H9 (cell line): ENCODE measurements at places on chromosomes 1 and 21. TPM values are rescaled to one million over a fixed set of nuclear protein-coding genes. Genes with fewer than 3 reads are reported as not detected.

DNA sequence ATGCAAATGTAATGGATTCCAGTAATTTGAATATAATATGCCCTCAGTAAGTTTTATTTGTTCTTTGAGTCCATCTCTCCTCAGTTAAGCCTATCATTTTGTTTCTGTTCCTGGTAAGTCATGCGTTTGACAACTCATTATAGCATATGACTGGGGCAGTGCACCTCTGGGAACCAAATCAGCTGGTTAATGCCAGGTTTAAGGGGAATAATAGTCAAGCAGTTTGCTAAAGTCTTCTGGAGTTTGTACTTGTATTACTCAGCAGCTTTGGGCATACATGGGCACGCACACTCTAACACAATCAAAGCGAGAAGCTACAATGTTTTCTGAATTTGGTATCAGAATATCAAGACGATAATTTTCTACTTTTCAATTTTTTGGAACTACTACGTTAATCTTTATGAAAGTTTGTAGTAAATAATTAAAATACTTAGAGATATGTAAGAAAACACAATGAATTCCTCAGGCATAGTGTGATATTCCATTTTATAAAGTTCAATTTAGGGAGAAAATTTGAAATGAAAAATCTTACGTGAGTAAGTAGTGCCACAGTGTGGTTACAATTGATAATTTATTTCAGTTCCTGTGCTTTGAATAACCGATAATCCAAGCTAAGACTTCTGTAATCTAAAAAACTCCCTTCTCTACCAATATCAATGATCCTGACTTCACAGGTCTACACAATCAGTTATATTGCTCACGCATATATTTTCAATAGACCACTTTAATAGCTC is 43.8 kb upstream of the KCTD3 start:
- DNase-seq, result no peak

DNA sequence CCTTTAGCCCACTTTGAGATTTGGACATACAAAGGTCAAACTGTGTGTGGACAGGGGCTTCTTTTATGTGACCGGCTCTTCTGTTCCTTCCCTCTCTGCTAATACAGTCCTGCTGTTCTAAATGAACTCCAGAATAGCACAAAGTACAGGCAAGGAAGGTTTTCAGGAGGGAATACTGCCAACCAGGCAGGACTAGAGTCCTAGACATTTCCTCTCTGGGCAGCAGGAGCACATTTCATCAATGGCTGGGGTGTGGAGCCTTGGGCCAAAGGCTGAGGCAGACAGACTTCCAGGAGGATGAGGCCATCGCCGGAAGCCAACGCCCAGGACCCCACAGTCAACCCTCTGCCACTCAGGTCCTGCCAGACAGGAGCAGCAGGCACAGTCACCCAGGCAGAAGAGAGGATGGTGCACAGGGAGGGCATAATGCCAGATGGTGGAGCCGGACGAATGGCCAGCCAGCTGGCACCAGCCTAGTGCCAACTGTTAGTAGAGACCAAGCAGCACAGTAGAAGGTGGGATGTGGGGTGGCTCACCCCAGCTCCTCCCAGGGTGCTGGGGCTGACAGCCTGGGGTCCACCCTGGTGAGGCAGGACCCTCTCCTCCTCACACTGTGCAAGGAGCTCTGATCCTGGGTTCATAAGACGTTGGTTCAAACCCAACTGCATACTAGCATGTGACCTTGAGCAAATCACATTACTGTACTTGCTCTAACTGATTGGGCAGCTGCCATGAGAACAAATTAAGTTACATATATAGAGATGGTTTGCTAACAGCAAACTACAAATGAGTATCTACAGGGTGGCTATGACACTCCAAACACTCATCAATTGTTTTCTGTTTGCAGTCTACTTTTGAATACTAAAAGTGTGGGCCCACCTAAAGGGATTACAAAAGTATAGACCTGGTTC is 410.7 kb downstream of the SIPA1L2 start:
- DNase-seq, result no peak

GRCh38 chr1:96492236-96492635 is 229.3 kb upstream of the PTBP2 start:
- no peak for DNase-seq

DNA sequence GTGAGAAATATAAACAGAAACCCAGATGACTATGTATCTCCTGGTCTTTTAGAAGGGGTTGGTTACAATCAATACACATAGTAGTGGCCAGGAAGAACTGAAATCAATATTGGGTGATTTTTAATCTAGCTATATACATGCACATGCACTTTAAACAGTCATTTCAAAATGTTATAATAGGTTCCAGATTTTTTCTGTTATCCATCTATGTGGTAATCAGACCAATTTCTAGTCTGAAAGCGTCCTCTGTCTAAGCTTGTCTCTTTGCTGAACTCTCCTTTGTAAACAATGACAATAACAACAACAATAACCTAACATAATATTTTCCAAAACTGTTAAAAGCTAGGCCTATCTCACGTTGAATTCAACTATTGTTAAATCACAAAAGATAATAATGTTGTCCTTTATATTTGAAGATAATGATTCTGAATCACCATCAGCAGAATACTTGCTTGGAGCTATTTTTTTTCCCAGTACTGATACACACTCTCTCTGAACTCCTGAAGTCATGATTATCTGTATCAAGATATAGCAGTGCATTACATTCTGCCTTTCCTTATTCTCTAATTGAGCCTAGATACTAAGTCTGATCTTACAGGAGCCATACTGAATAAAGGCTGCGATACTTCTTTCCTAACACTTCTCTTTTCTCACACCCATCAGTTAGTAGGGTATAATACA is 496.8 kb upstream of the ZRANB2 start:
- no peak for DNase-seq

DNA sequence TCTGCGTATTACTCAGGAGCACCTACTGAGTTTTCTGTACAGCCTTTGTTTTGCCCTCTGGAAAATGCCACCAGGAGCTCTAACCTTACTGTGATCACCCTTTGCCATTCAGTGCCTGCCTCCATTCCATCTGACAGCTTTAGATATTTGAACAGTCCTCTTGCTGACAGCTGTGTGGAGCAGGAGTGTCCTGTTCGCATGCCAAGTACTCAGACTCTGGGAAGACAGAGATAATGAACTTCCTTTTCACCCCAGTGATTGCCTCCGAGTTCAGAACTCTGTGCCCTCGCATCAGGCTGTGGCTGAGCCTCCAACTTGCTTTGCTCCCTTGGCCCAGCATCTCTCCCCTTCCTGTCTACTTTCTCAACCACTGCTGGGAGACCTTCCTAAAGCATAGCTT is 74.0 kb downstream of the CACNA1E start:
- DNase-seq, result no peak

DNA sequence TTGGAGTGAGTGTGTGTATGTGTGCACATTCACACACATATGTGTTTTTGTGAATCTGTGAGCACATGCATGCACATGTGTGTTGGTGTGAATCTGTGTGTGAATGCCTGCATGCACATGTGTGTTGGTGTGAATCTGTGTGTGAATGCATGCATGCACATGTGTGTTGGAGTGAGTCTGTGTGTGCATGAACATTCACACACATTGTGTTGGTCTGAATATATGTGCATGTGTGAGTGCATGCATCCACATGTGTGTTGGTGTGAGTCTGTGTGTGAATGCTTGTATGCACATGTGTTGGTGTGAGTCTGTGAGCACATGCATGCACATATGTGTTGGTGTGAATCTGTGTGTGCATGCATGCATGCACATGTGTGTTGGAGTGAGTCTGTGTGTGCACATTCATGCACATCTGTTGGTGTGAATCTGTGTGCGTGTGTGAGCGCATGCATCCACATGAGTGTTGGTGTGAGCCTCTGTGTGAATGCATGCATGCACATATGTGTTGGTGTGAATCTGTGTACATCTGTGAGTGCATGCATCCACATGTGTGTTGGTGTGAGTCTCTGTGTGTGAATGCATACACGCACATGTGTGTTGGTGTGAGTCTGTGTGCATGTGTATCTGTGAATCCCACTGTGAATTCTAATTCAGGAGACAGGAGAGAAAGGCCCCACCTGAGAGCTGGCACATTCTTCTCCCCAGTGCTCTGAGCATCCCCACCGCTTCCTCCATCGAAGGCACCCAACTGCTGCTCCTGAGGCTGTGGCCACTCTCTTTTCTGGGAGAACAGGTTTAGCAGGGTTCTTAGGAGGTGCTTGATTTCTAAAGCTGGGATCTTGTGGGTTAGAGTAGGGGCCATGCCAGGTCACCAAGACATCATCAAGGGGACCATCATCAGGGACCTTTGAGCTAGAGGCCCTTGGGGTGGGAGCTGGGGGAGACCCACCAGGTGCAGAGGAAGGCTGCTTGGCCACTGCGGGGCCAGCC is 117.5 kb upstream of the ARHGEF16 start:
- no peak for DNase-seq

DNA sequence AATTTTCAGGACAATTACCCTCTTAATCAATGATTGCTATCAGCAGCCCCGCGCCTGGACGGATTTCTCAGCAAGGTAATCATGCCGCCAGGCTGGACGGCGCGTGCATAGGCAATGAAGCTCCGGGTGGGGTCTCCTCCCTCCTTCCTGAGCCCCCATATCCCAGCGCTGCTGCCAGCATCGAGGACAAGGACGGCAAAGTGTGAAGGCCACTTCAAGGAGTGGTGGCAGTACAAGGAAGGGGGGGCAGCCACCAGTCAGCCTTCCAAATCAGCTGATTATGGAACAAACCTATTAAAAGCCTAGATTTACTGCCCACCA is 51.1 kb downstream of the DMAP1 start:
- no peak for DNase-seq

DNA sequence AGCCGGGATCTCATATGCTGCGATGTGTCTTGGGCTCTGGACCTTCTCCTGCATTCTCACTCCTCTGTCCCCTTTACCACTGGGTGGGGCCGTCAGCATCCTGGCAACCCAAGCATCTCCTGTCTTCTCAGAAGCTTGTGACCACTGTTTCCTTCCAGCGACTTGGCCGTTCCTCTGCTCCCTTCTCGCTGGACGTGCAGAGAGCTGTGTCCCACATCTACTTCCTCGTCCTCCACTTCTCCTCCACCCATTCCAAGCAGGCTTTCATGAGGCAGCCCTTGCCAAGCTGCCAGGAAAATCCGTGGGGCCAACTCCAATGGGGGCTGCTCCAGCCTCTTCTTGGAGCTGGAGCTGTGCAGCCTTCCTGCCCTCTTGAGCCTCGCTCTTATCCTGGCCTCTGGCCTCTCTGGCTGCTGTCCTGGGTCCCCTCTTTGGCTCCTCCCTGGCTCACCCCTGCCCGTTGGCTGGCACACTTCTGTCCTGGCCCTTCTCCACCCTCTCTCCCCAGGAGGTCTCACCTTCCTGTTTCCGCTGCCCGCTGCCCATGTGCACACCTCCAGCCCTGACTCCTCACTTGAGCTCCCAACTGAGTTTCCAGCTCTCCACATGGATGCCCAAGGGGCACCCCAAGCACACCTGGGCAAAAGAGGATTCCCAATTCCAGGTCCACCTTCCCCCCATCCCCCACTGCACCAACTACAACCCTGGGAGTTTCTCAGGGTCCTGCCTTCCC is 8.7 kb downstream of the FAM131C start:
- DNase-seq, result no peak

DNA sequence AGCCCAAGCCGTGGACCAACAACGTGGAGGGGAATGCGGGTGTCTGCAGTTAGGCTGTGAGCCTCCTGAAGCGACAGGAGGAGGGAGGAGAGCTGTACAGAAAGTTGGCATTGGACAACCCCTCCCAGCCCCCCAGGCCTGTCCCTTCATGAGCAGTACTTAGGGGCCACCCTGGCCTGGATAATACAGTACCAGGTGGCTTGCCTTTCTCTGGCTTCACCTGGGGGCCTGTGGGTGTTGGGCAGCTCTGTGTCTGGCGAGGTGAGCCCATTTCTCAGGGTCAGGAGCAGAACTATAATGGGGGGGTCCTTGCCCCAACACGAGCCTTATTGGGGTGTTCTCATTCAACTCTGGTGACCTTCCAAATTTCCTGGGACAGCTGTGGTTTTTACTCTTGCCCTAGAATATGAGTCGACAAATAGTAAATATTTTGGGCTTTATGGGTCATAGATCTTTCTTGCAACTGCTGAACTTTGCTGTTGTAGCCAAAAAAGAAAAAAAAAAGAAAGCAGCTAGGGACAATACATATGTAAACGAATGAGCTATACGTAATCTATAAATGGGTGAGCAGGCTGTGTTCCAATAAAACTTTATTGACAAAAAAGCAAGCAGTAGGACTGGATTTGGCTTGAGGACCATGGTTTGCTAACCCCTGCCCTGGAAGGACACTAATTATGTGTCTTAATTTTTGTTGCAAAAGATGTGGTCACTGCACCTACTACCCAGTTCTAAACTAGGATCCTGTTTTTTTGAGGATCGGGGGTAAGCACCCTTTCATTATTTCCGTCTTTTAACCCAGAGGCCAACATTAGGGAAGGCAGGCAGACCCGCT is 11.4 kb downstream of the COQ8A start:
- DNase-seq, result no peak

DNA sequence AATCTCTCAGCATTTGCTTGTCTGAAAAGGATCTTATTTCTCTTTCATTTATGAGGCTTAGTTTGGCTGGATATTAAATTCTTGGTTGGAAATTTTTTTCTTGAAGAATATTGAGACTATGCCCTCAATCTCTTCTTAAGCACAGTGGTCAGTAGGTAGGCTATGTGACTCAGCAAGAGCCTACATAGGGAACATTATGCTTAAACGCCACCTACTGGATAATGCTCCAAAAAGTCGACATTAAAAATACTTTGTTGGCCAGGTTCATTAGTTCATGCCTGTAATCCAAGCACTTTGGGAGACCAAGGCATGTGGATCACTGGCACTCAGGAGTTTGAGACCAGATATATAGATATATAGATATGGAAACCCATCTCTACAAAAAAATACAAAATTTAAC is 678.0 kb upstream of the USP24 start:
- DNase-seq, result no peak

- no peak for DNase-seq
These were observed 43.3 kb downstream of the PAX7 start for GRCh38 chr1:18673976-18674375.

GRCh38 chr1:12478612-12478985 is 139.4 kb downstream of the DHRS3 start:
- no peak for DNase-seq

- no peak for DNase-seq
These were observed 5.2 kb upstream of the DMRTB1 start for GRCh38 chr1:53454019-53454418.

GRCh38 chr1:147241934-147242448 is 493 bp upstream of the CHD1L start:
- no peak for DNase-seq

- no peak for DNase-seq
These were observed 27.8 kb downstream of the SDC3 start for GRCh38 chr1:30880678-30881318.

- no peak for DNase-seq
These were observed 14.7 kb upstream of the CITED4 start for GRCh38 chr1:40876891-40877290.

S100A7A gene
- not detected in 2 replicates for total RNA-seq

TSACC gene
- 2.3 and 2.4 TPM in 2 replicates for total RNA-seq

CELA3B gene
- not detected in 2 replicates for total RNA-seq

CPLANE2 gene
- total RNA-seq, result 6.3 and 7.7 TPM in 2 replicates

PGLYRP4 gene
- total RNA-seq, result not detected in 2 replicates

LCE3E gene
- total RNA-seq, result not detected in 2 replicates

C1orf198 gene
- total RNA-seq, result 28.2 and 28.9 TPM in 2 replicates

S100A16 gene
- total RNA-seq, result 8.0 and 8.2 TPM in 2 replicates

LRRC7 gene
- not detected in 2 replicates for total RNA-seq

MAB21L3 gene
- not detected in 2 replicates for total RNA-seq
